Uterus (tissue), 4 donors: ENCODE measurements at places on chromosomes 6 and 20. TPM values are rescaled to one million over a fixed set of nuclear protein-coding genes. Genes with fewer than 3 reads are reported as not detected.
A peak's percentile ranks its signal among the peaks of the same experiment; 100 is the strongest.

The MBOAT1 gene
- 29.2 TPM for total RNA-seq

The CDH26 gene
- total RNA-seq: 0.77 TPM

The MUC22 gene
- not detected for total RNA-seq

The KCNQ5 gene
- total RNA-seq: not detected

The RNF182 gene
- under 0.01 TPM for total RNA-seq

DNA sequence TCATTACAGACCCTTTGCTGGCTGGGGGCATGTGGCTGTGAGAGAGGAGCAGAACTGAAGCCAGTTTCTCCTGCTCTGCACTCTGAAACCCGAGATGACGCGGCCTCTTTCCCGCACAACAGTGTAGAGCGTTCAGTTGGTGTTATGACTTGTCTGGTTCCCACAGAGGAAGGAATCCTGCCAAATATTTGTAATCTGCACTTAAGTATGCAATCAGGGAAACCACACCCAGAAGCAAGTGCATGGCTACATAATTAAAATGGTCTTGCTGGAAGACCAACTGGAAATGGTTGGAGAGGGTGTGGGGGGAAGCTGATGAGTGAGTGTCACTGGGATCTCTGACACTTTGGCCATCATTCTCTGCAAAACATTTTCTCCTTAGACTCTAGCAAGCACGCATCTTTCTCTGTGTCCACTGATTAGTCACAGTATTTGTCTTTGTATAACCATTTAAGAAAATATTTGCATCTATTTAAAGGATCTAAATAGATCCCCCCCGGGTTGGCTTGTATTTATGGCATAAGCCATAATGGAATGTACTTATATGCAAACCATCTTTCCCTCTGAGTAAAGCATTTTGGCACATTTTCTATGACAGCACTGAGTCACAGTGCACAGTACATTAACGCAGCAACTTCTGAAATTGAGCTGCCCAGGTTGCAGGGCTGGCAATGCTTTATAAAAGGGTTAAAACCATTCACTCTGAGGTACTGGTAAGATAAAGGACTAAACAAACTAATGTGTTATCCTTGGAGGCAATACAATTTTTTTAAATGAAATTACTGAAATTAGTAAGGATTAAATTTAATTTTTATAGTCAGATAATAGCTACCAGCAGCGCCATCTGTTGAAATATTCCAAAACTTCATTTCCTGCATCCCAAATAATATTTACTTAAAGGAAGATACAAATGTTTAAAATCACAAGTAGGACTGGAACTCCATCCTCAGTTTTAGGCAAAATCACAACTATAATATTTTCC, 76.7 kb downstream of the FOXC1 start:
- DNase-seq: no peak
- no peaks in the 10 kb centered on the region for H3K4me1 ChIP-seq
- no peak overlapping the region for H3K27ac ChIP-seq

GRCh38 chr6:41575598-41575997, 29.4 kb downstream of the FOXP4 start:
- peaks cover 7% of the 10 kb centered on the region for H3K4me1 ChIP-seq
- no peak overlapping the region for H3K27ac ChIP-seq
- H3K4me3 ChIP-seq: no peak overlapping the region
- no peaks in the 10 kb centered on the region for H3K36me3 ChIP-seq
- no peak for DNase-seq

DNA sequence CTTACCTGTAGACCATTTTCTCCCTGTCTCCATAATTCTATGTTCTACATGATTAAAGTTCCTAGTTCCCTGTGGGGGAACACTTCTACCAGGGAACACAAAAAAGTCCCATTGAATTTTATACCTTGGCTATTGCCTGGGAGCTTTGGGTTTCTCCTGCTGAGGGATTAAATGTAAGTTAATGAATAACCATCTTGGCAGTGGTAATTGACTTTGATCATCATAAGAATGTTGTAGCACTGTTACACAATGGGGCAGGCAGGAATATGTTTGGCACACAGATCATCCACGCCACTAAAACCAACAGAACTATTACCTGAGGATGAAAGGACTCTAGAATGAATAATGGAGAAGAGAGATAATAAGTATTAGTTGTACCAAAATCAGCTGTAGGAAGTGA, 1106.2 kb upstream of the GJE1 start:
- DNase-seq: no peak
- no peak overlapping the region for H3K4me3 ChIP-seq
- H3K27me3 ChIP-seq: no peaks in the 10 kb centered on the region
- H3K4me1 ChIP-seq: no peaks in the 10 kb centered on the region
- no peaks in the 10 kb centered on the region for H3K36me3 ChIP-seq

DNA sequence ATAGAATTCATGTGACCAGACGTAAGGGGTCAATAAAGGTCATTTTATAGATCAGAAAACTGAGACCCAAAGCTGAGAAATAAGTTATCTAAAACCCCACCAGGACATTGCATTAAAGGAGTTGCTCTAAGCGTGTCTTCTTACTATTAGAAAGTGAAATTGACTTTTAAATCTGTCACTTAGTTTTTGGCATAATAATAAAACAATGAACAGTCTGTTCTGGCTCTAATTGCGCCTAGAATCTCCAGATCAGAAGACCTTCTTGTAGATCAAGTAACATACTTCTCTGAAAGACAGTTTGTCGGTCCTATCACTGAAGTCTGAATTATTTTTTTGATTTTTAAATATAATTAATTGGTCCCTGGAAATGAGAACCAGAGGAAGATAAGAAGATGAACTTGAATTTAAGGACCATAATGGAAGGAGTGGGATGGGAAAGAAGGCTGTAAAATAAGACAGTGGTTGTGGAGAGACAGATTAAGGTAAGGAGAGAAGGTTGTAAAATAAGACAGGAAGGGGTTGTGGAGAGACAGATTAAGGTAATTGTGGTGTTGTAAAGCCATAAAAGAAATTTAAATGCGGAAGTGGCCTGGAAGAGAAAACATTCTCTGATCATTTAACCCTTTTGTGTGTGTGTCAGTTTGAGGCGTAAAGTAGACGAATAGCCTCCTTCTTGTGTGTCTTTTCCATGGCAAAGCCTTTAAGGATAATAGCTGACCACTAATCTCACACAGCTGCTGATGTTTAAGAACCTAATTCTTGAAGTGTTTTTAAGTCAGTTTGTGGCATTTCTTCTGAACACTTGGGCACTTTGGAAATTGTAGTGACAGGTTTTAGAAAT, 20.1 kb downstream of the TOP1 start:
- peaks cover 9% of the 10 kb centered on the region for H3K4me1 ChIP-seq
- peak overlapping the region; percentile 58 for H3K27ac ChIP-seq
- no peaks in the 10 kb centered on the region for H3K36me3 ChIP-seq
- H3K27me3 ChIP-seq: no peaks in the 10 kb centered on the region

DNA sequence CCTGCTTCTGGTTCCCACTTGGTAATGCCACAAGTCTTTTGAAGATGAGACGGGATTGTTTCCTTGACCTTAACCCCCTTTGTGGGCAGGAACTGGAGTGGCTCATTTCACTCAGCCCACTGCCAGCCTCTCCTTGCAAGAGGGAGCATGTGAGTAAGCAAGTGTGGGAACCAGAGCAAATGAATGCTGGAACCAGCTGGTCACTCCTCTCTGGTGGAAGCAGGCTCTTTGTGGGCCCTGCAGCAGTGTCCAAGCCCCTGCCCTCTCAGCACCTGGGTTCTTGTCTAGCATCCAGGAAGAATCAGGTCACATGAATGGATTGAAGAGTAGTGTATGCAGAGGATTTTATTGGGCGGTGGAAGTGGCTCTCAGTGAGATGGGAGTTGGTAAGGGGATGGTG, 944.5 kb downstream of the QKI start:
- H3K27me3 ChIP-seq: no peaks in the 10 kb centered on the region
- H3K4me3 ChIP-seq: no peak overlapping the region
- H3K36me3 ChIP-seq: no peaks in the 10 kb centered on the region
- no peaks in the 10 kb centered on the region for H3K4me1 ChIP-seq
- no peak overlapping the region for H3K27ac ChIP-seq

GRCh38 chr6:32655203-32655710, 11.2 kb downstream of the HLA-DQB1 start:
- H3K27ac ChIP-seq: no peak overlapping the region
- H3K36me3 ChIP-seq: no peaks in the 10 kb centered on the region
- no peaks in the 10 kb centered on the region for H3K4me1 ChIP-seq
- H3K27me3 ChIP-seq: no peaks in the 10 kb centered on the region
- H3K4me3 ChIP-seq: no peak overlapping the region

GRCh38 chr6:124203812-124204167, 400.1 kb downstream of the NKAIN2 start:
- DNase-seq: no peak
- H3K4me3 ChIP-seq: no peak overlapping the region
- H3K27me3 ChIP-seq: no peaks in the 10 kb centered on the region
- H3K36me3 ChIP-seq: no peaks in the 10 kb centered on the region
- no peak overlapping the region for H3K27ac ChIP-seq
- H3K4me1 ChIP-seq: no peaks in the 10 kb centered on the region

DNA sequence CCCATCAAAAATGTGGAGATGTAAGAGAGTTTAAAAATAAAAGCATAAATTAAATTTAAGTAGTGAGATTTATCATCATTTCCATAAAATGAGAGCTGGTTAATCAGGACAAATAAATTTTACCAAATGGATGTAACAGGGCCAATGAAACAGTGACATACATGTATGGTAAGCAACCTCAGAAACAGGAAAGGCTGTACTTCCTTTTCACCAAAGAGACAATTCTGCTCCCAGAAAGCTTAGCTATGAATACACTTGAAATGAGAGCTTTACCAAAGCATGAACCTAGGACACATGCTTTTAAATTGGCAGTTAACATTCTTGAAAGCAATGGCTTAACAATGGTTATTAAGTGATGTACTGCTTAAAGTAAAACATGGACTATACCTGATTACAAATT, 12.1 kb upstream of the UBE2J1 start:
- H3K27ac ChIP-seq: no peak overlapping the region
- H3K27me3 ChIP-seq: no peaks in the 10 kb centered on the region
- H3K4me3 ChIP-seq: no peak overlapping the region
- no peak for DNase-seq
- H3K36me3 ChIP-seq: no peaks in the 10 kb centered on the region

DNA sequence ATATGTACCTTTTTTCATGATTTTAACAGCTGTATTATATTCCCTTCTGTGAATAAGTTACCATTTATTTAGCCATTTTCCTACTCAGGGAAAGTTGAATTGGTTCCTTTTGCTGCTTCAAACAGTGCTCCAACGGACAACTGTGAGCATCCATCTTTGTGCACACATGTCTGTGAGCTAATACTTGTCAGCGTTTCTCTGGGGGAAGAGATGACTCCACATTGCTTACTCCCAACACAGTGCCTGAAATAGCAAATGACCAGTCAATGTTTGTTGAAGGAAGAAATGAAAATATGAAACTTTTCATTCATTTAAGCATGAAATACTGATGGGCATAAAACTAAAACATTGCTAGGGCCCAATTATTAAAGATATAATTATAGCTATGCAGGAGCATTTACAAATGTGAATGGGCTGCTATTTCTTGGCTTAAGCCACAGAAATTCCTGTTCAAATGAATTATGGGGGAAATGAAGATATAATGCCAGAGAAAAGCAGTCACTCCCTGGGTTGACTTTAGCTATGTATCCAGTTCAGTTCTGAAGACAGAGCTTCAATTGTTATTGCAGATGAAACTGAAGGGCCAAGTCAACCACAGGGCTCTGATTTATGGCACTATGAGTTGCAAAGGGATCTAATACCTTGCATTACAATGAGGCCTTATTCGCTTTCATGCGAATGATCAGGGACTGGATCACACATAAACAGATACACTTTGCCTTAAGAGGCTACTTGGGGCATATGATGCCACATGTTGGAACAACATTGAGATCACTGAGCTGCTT, 47.4 kb upstream of the FOXC1 start:
- no peaks in the 10 kb centered on the region for H3K27me3 ChIP-seq
- H3K4me3 ChIP-seq: no peak overlapping the region
- no peak for DNase-seq
- no peak overlapping the region for H3K27ac ChIP-seq

- H3K36me3 ChIP-seq: no peaks in the 10 kb centered on the region
- no peaks in the 10 kb centered on the region for H3K4me1 ChIP-seq
- no peaks in the 10 kb centered on the region for H3K27me3 ChIP-seq
- H3K4me3 ChIP-seq: no peak overlapping the region
- DNase-seq: peak; percentile 51
Observed at GRCh38 chr6:11744753-11745152, 33.9 kb downstream of the ADTRP start.

DNA sequence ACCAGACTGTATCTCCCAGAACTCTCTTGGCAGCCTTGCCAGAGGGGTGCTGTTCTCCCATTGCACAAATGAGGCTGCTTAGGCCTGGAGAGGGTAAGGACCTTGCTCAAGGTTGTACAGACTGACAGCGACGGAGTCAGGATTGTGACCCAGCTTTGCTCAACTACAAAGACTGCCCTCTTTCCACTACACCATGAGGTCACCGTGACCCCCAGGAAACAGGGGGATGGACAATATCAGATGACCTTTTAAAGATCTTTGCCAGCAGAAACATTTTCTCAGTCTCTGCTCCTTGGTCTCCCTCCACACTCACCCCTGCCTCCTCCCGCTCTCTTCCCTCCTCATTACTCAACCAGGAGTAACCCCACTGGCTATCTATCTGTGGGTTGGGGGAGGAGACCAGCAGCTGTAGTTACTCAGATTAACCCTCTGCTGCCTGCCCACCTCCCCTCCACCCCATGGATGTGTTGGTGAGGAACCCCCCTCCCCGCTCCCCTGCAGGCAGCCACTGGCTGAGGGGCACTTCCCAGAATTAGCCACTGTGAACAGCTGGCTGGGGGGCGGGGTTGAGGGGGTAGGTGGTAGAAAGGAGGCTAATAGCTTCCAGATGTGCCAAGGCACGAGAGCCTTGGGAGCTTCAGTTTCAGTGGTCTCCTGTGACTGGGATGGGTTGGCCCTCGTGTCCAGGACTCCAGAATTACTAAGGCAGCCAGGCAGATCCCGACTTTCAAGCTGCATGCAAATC, 26.9 kb upstream of the MRPS18A start:
- no peaks in the 10 kb centered on the region for H3K36me3 ChIP-seq
- H3K4me3 ChIP-seq: no peak overlapping the region
- peak overlapping the region; percentile 70 for H3K27ac ChIP-seq
- H3K4me1 ChIP-seq: peaks cover 25% of the 10 kb centered on the region
- no peaks in the 10 kb centered on the region for H3K27me3 ChIP-seq

- H3K27me3 ChIP-seq: no peaks in the 10 kb centered on the region
- no peaks in the 10 kb centered on the region for H3K36me3 ChIP-seq
- no peak overlapping the region for H3K27ac ChIP-seq
- no peaks in the 10 kb centered on the region for H3K4me1 ChIP-seq
- DNase-seq: no peak
Observed at GRCh38 chr6:68654134-68654533, 19.1 kb downstream of the ADGRB3 start.
